ENCODE measurements at places on chromosomes 1 and 21.
A peak's percentile ranks its signal among the peaks of the same experiment; 100 is the strongest.

GRCh38 chr1:27333717-27334279, 8.0 kb upstream of the SYTL1 start:
- DNase-seq = no peak
- no peak overlapping the region for H3K27ac ChIP-seq
- H3K27me3 ChIP-seq = no peaks in the 10 kb centered on the region
- H3K4me3 ChIP-seq = no peak overlapping the region
- peaks cover 63% of the 10 kb centered on the region for H3K36me3 ChIP-seq
- peaks cover 5% of the 10 kb centered on the region for H3K4me1 ChIP-seq

- no peaks in the 10 kb centered on the region for H3K27me3 ChIP-seq
- H3K27ac ChIP-seq = no peak overlapping the region
- no peak overlapping the region for H3K4me3 ChIP-seq
- DNase-seq = no peak
- H3K36me3 ChIP-seq = no peaks in the 10 kb centered on the region
These were observed 52.6 kb downstream of the CD247 start for GRCh38 chr1:167465743-167466142.

DNA sequence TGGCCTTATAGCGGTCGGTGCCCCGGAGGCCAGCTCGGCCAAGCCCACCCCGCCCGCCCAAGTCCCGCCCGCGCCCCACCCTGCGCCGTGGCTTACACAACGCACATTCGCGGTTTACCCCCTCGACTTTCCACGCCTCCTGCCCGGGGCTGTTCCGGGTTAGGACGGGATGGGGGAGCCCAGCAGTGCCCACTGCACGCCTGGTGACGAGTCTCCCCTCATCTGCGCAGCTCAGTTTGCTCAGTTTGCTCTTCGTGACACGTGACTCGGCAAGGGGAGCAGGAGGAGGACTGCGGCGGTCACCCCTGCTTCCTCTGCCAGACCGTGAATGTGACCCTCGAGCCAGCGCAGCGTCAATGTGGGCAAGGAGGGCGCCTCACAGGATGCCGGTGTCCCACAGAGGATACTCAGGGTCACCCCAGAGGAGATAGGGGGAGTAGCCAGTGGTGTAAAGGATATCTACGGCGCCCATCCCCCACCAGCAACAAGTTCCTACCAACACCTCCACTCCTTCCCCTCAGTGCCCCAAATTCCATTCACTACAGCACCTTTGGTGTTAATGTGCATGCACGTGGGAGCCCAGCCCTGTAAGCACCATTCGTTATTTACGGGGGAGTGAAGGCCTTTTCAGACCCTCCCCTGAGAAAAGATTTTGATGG, 350 bp upstream of the S100A6 start:
- H3K4me1 ChIP-seq = peaks cover 71% of the 10 kb centered on the region
- peak; percentile 94 for DNase-seq
- H3K27me3 ChIP-seq = no peaks in the 10 kb centered on the region
- H3K36me3 ChIP-seq = peaks cover 6% of the 10 kb centered on the region
- peak overlapping the region; percentile 91 for H3K4me3 ChIP-seq

DNA sequence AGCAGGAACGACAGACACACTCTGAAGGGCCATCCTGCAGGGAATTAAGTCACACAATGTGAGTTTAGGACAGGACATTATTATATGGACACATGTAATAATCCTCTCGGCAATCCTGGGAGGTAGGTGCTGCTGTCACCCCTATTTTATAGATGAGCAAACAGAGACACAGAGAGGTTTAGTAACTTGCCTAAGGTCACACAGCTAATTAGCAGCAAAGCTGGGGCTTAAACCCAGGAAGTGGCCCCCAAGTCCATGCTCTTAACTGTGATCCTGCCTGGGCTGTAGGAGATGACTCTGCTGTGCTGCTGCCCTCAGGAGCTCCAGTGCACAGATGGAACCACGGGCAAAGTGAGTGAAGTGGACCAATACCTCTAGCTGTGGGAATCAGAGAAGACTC, 660.0 kb downstream of the PTPRU start:
- H3K4me3 ChIP-seq = no peak overlapping the region
- no peaks in the 10 kb centered on the region for H3K36me3 ChIP-seq
- no peak overlapping the region for H3K27ac ChIP-seq
- no peaks in the 10 kb centered on the region for H3K27me3 ChIP-seq
- H3K4me1 ChIP-seq = peaks cover 6% of the 10 kb centered on the region

GRCh38 chr1:207049974-207050391, 1.0 kb downstream of the YOD1 start:
- peak overlapping the region; percentile 50 for H3K27ac ChIP-seq
- peak overlapping the region; percentile 86 for H3K4me3 ChIP-seq
- no peaks in the 10 kb centered on the region for H3K27me3 ChIP-seq
- peaks cover 32% of the 10 kb centered on the region for H3K4me1 ChIP-seq

DNA sequence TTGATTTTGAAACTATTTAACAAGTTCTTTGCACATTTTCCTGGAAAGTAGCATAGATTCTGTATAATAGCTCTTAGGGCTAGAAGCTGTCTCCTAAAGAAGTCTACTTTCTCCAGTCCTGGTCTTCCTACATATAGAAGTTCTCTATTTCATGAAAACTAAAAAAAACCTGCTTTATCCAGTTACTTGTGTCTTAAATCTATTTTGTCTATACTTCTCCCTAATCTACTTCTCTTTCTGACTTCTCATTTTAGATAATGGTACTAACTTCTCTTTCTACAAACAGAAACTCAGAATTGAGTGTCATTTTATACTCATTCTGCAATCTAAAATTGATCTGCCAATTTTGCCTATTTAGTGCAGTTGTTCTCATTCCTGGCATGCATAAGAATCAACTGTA, 28.7 kb downstream of the PDE4B start:
- no peaks in the 10 kb centered on the region for H3K36me3 ChIP-seq
- H3K27me3 ChIP-seq = no peaks in the 10 kb centered on the region
- peak; percentile 7 for DNase-seq
- peaks cover 20% of the 10 kb centered on the region for H3K4me1 ChIP-seq

DNA sequence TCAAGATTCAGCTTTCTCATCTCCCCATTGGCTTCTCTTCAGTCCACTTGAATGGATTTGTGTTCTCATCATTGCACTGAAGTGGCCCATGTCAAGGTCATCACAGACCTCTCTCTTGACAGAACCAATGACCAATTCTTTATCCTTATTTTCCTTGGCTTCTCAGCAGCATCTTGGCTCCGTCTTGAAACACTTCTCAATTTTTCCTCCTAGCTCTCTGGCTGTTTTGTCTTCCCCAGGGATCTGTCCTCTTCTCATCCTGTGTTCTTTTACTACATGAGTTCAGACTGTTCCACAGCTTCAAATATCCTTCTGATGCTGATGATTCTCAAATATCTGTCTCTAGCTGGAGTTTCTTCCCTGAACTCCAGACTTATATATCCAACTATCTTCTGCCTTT, 78.6 kb downstream of the COLGALT2 start:
- H3K4me1 ChIP-seq = peaks cover 19% of the 10 kb centered on the region
- DNase-seq = no peak
- no peaks in the 10 kb centered on the region for H3K36me3 ChIP-seq
- no peak overlapping the region for H3K27ac ChIP-seq
- no peak overlapping the region for H3K4me3 ChIP-seq
- H3K27me3 ChIP-seq = no peaks in the 10 kb centered on the region

DNA sequence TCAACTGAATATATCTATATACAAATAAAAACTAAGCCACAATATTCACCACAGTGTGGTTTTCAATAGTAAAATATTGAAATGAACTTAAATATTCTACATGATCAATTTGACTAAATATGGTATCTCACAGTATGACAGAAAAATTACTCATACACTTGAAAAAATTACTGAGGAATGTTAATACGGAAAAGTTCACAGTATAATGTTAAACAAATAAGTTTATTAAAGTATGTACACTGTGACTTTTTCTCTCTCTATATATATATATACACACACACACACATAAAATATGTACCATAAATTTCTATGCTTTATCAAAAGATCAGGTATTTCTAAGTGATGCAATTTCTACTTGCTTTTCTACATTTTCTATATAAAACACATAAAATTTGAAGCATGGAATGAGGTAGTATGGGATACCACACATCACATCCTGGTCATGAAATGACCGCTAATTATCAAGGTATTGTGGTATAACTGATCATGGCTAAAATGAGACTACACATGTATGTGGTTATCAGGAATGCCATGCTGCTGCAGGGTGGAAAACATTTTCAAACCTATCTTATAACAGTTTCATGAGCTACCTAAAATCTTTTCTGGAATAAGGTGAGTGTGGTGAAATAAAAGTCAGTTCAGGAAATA, 102.3 kb downstream of the CDC42BPA start:
- H3K27ac ChIP-seq = no peak overlapping the region
- H3K4me3 ChIP-seq = no peak overlapping the region
- no peaks in the 10 kb centered on the region for H3K36me3 ChIP-seq
- DNase-seq = no peak
- no peaks in the 10 kb centered on the region for H3K4me1 ChIP-seq

DNA sequence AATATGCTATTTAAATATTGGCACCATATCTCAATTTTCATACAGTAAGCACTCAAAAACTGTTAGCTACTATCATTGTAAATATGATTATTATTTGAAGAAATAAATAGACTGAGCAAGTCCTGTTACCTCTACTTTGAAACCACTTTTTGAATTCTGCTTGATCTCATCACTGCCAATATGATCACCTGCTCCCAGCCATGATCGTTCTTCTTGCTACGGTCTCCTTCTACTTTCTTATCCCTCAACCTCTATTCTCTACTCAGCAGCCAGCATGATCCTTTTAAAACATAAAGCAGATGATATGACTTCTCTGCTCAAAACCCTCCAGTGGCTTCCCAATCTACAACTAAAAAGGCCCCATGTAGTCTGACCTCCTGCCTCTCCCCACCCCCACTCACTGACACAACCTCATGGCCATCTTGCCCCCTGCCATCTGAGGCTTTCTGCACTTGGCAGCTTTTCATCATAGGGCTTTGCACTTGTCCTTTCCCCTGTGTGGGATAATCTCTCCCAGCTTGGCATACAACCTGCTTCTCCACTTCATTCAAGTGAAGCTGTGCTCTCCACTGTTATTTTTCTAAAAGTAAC, 27.2 kb downstream of the CD34 start:
- no peak overlapping the region for H3K4me3 ChIP-seq
- no peak for DNase-seq
- H3K4me1 ChIP-seq = peaks cover 13% of the 10 kb centered on the region
- no peaks in the 10 kb centered on the region for H3K27me3 ChIP-seq
- H3K36me3 ChIP-seq = no peaks in the 10 kb centered on the region

DNA sequence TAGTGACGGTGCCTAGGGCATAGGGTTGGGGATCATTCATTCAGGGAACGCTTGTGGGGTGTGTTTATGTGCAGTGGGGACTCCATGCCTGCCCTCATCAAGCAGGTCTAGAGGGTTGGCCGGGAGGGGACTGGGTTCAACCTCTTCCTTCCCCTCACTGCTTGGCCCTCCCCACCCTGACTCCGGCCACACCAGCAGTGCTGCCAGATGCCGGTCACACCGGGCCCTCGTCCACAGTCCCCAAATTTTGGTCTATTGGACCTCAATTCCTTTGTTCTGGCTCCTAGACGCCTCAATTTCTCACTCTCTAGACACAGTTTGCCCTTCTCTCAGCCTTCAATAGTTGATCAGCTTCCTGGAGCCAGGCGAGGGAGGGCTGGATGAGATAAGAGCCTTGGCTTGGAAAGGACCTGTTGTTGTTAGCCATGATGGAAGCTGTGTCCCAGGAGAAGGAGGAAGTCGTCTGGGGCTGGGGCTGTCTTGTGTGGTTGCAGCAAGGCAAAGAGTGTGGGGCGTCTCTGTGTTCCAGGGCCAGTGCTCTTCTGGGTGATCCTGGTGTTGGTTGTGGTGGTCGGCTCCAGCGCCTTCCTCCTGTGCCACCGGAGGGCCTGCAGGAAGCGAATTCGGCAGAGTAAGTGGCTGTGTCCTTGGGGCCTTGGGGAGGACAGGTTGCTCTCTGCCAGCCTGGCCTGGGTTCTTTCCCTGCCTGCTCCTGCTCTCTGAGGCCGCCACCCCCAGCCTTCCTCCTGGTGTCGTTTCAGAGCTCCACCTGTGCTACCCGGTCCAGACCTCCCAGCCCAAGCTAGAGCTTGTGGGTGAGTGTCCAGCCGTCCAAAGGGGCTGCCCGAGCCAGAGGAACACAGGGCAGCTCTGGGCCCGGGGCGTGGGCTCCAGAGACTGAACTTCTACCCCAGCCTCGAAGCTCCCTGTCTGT, 41.1 kb upstream of the TNFRSF1B start:
- H3K4me1 ChIP-seq = peaks cover 47% of the 10 kb centered on the region
- peak overlapping the region; percentile 52 for H3K4me3 ChIP-seq
- peak overlapping the region; percentile 58 for H3K27ac ChIP-seq
- H3K27me3 ChIP-seq = no peaks in the 10 kb centered on the region
- DNase-seq = peak; percentile 72

GRCh38 chr1:42937836-42938644, 20.6 kb downstream of the SLC2A1 start:
- H3K27ac ChIP-seq = peak overlapping the region; percentile 37
- peaks cover 89% of the 10 kb centered on the region for H3K4me1 ChIP-seq
- peak; percentile 65 for DNase-seq
- no peaks in the 10 kb centered on the region for H3K27me3 ChIP-seq
- no peak overlapping the region for H3K4me3 ChIP-seq

DNA sequence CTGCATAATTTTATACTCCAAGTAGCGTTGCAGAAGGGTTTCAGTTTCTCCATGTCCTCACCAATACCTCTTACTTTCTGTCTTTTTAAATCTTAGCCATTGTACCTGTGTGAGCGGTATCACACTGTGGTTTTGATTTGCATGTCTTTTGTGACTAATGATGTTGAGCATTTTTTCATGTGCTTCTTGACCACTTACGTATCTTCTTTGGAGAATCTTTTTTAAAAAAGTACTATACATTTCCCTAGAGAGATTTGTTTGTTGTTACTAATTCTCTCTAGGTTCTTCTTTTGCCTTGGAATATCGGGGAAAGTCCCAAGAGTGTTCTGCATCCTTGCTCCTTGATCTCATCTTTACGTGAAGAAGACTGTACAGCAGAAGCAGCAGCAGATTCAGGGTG, 81.8 kb upstream of the WARS2 start:
- no peak overlapping the region for H3K4me3 ChIP-seq
- no peak for DNase-seq
- no peaks in the 10 kb centered on the region for H3K4me1 ChIP-seq
- no peaks in the 10 kb centered on the region for H3K36me3 ChIP-seq

DNA sequence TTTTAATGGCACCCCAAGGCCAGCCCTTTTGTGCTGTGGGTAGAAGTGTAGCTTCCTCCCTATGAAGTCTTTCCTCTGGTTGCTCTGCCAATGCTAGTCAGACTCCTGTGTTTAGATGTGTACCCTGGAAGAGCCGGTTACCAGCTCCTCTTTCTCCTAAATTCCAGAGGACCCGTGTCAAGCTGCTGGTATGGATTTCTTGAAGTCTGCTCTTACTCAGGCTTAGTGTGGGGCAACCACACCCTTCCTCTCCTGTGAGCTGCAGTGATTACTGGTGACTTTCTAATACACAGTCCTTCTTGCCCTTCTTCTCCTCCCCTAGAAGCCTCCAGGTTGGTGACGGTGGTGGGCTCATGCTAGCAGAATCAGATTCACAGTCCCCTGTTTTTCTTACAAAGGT, 74.1 kb upstream of the AKT3 start:
- H3K27ac ChIP-seq = peak overlapping the region; percentile 26
- H3K4me3 ChIP-seq = no peak overlapping the region
- no peaks in the 10 kb centered on the region for H3K36me3 ChIP-seq
- peaks cover 23% of the 10 kb centered on the region for H3K4me1 ChIP-seq
- DNase-seq = peak; percentile 13

Data from CD14-positive monocyte (primary cell).